Activated naive CD4-positive, alpha-beta T cell treated with anti-CD3 and anti-CD28 coated beads, Interleukin-2, amount 50 U/mL, for 72 hours (primary cell): ENCODE measurements at places on chromosomes 1 and 21. TPM values are rescaled to one million over a fixed set of nuclear protein-coding genes. Genes with fewer than 3 reads are reported as not detected.

MROH7 gene
- 0.53 TPM for total RNA-seq

CRYZ gene
- 27.9 TPM for total RNA-seq

PRDM15 gene
- total RNA-seq = 13.1 TPM

LYPD8 gene
- total RNA-seq = not detected

OR10Z1 gene
- not detected for total RNA-seq

DNA sequence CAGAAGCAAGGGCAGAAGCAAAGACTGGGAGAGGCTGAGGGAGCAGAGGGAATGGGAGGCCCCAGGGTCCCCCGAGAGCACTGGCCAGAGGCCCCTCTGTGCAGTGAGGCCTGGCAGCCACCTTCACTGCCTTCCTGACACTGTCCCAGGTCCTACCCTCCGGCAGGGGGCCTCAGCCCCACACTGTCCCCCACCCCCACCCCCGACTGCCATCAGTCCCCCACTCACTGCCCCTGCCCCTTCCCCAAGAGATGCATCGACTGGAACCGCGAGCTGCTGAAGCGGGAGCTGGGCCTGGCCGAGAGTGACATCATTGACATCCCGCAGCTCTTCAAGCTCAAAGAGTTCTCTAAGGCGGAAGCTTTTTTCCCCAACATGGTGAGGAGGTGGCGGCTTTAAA is 13.0 kb upstream of the PADI6 start:
- DNase-seq = no peak

DNA sequence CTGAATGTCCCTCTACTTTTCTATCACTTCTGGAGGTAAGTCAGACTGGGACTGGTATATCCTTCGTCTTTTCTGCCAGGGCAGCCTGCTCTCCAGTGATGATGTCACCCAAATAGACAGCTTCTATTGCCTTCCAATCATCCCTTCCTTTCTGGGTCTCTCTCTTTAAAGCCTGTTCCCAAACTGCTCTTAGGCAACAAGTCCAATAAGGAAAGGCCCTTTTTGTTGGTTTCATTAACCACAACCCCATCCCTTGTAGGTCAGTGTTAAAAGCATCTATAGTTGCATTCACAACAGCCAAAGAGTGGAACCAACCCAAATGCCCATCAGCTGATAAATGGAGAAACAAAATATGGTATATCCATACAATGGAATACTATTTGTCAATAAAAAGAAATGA is 114.4 kb downstream of the CNIH3 start:
- DNase-seq = no peak

- no peak for DNase-seq
These were observed 84.2 kb upstream of the SLC2A1 start for GRCh38 chr1:43042773-43043457.

DNA sequence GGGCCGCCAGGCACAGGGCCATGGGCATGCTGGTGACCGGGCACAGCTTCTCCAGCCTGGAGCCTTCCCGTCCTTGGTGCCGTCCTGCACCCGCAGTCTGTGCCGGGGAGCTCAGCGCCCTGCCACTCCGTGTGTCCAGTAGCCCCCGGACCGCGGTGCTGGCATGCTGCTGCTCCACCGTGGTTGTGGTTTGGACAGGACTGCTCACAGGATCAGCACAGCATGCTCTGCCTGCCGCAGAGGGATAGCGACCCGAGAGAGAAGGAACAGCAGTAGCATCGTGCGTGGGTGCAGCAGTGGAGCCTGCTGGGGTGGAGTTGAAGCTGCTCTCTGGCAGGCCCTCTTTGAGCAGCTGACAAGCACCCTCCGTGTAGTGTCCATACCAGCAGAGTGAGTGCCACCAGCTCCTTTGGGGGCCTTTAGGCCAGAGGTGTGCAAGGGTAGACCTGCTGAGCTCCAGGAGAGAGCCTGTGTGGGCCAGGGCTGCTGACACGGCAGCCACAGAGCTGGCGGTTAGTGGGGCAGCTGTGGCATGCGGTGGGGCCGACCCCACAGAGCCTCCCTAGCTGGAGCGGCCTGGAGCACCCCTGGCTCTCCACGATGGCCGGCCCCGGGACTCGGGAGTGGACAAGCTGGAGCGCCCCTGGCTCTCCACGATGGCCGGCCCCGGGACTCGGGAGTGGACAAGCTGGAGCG is 6.4 kb upstream of the PCBP3 start:
- DNase-seq = no peak

DNA sequence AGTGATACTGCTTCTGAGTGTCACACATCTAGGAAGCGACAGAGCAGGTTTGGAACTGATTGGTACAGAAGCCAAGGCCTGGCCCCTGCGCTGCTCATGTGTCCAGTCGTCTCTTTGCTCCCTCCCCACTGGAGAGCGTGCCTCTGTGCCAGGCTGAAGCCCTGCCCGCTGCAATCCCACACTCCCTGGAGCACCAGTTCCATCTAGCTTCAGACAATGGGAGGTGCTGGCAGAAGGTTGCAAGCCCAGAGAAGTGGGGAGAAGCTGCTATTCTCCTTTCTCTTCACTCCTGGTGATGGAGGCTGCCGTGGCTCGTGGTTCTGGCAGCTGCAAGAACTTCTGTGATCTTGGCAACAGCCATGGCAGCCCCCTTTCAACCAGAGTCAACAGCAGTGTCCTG is 250.9 kb downstream of the MATN1 start:
- DNase-seq = peak; percentile 18

DNA sequence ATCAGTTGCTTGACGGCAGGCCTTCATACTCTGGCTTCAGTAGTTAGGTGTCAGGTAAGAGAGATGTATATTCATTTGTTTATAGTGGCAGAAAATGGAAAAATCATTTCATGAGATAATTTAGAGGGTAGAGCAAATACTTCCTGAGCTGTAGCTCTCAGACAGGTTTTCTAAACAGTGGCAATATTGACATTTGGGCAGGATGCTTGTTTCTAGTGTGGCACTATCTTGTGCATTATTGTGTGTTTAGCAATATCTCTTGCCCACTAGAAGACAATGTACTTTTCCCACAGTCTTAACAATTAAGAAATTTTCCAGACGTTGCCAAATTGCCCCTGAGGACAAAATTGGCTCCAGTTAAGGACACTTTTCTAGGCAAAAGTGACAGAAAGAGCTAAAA is 1143.1 kb downstream of the PLA2G4A start:
- no peak for DNase-seq

- no peak for DNase-seq
These were observed 784.0 kb downstream of the MRPL39 start for GRCh38 chr21:24823247-24823646.

DNA sequence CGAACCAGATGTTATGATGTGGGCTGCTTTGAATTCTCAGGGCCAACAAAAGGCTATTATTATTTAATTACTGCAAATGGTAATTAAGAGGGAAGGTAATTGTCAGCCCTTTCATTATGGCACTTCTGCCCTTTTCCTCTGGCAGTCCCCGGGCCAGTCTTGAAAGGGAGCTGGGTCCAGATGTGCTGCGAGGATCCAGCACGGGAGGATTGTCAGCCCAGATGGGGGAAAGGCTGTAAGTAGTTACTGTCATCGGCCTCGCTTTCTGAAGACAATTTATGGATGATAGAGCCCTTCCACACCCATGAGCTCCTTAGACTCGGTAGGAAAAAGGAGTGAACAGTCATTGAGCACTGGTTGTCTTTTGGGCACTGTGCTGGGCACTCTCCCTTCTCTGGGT is 8.7 kb upstream of the ZNF362 start:
- no peak for DNase-seq

GRCh38 chr1:6105218-6105679 is 59.6 kb downstream of the KCNAB2 start:
- DNase-seq = no peak

GRCh38 chr1:45032837-45033236 is 20.8 kb downstream of the UROD start:
- DNase-seq = no peak

- DNase-seq = no peak
These were observed 239.2 kb upstream of the RAB4A start for GRCh38 chr1:229031481-229032341.

GRCh38 chr1:167974698-167975097 is 37.8 kb upstream of the MPC2 start:
- no peak for DNase-seq

DNA sequence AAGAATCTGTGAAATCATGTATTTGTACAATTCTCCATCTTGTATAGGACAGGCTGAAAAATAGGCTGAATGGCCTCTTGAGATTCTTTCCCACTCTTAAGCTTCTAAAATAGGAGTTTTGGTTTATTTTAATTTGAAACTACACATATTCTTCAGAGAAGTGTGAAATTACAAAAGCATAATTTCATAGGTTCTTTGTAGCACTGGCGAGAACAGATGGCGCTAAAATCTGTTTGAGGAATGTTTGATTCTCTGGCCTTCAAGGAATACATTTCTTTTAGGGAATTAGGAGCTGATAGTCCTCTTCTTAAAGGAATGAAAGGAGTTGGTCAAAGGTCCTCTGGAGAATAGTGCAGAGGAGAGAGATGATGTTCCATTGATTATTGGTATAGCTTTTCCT is 44.9 kb downstream of the CC2D1B start:
- no peak for DNase-seq

- no peak for DNase-seq
These were observed 640.2 kb upstream of the CXADR start for GRCh38 chr21:16872616-16873015.

DNA sequence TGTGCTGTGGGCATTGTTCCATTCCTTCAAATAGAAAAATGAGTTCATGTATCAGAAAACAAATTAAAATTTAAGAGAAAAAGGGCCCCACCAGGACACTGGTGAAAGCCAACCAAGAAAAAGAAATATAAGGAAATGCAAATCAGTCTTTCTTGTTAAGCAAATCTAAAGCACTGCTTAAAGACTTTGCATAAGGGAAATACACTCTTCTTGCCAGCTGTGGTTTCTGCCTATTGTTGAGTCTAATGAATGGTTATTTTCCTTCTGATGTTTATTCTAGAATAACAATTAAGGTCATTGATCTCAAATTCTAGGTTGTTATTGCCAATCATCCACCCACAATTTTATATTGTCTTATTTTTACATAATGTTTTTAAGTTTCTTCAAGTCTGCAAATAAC is 158.6 kb upstream of the SNX7 start:
- DNase-seq = no peak

GRCh38 chr1:30596891-30597290 is 126.5 kb downstream of the MATN1 start:
- DNase-seq = no peak

GRCh38 chr1:57072401-57073110 is 106.7 kb upstream of the C8B start:
- no peak for DNase-seq

- no peak for DNase-seq
These were observed 84.2 kb downstream of the PCP4 start for GRCh38 chr21:39951183-39952101.

- DNase-seq = no peak
These were observed 74.8 kb upstream of the EDN2 start for GRCh38 chr1:41559331-41559730.
